ENCODE measurements at places on chromosomes 1 and 21.

- DNase-seq, result no peak
These were observed 68.4 kb upstream of the MRPS6 start for GRCh38 chr21:34004974-34005373.

DNA sequence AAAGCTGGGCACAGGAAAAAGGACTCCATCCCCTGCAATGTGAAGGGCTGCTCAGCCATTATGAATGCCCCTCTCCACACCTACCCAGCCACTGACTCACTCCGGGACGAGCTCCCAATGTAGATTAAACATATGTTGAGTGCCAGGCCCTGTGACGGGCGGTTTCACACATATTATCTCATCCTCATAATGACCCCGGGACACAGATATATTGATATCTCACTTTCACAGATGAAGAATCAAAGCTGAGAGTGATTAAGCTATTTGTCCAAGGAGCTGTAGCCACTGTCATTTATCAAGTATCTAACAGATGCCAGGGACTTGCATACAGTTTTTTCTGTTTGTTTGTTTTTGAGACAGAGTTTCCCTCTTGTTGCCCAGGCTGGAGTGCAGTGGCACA, 35.0 kb upstream of the SLC30A1 start:
- DNase-seq, result no peak

DNA sequence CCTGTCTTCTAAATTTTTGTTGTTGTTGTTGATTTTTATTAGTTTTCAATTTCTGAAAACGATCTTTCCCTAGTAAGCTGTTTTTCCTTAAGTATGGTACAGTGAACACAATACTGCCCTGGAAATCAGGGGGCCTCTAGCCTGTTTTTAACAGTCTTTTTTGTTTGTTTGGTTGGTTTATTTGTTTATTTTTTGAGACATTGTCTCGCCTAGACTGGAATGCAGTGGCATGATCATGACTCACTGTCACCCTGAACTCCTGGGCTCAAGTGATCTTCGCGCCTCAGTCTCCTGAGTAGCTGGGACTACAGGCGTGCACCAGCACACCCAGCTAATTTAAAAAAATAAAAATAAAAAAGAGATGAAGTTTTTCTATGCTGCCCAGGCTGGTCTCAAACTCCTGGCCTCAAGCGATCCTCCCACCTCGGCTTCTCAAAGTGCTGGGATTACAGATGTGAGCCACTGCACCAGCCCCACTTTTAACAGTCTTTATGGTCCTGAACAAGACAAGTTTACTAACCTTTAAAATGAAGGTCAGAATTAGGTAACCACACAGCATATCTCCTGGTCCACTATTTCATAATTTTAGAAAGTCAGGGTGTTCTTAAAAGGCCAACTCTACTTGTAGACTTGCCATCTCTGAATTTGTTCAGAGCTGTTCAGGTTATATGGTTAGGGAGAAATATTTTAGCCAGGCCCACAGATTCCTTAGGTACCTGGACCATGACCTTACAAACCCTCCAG, 35.4 kb downstream of the TBCE start:
- DNase-seq, result no peak

GRCh38 chr1:15345705-15346345, 63.9 kb upstream of the EFHD2 start:
- no peak for DNase-seq

GRCh38 chr1:25743164-25744139, 56.5 kb upstream of the SELENON start:
- peak; percentile 88 for DNase-seq

DNA sequence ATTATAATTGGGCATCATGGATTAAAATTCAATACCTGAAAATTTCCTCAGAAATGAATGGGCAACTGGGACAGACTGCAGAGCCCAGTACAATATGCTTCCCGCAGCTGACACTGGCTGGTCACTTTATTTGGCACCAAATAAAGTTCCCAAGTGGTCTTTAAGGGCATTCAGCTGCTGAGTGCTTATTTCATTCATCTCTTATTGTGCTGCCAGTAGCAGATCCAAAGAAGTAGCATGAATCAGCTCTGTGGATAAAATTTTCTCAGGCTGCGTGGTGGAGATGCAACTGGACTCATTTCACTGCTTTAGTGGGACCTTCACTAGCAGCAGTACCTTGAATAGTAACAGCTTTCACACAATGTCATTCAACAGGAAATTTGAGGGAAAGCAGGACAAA, 226.3 kb upstream of the ADGRL2 start:
- no peak for DNase-seq

DNA sequence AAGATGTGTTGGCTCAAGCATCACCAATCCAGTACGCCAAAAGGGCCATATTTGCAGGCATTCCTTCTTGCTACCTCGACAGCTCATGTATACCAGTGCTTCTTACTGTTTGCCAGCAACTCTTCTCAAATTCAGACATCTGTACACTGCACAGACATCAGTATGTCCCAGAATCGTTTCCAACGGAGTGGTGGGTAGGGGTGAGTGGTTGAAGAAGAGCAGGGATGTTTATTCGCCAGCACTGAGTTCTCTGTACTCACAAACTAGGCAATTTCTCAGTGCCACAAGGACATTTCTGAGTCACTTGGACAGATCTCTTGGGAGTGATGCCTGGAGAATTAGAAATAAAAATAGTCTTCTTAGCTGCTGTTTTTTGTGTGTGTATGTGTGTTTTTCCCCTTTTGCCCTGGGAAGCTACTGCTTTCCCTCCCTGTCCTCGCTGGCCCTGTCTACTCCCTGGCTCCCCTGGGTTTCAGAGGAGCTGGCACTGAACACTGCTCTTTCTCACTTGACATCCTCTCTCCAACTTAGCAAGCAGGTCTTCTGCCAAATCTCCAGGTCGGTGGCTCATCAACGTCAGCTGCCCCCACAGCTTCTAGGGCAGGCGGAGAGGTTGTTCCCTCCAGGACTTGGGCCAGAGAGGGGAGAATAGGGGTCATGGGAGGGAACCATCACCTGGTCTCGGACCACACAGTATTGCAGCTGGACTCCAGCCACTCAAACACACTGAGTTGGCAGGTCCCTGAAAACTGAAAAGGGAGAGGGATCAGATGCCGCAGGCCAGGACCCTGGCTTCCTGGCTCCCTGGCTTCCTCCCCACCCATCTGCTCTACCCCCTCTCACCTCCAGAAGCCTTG, 90.5 kb downstream of the NMNAT2 start:
- DNase-seq, result no peak

DNA sequence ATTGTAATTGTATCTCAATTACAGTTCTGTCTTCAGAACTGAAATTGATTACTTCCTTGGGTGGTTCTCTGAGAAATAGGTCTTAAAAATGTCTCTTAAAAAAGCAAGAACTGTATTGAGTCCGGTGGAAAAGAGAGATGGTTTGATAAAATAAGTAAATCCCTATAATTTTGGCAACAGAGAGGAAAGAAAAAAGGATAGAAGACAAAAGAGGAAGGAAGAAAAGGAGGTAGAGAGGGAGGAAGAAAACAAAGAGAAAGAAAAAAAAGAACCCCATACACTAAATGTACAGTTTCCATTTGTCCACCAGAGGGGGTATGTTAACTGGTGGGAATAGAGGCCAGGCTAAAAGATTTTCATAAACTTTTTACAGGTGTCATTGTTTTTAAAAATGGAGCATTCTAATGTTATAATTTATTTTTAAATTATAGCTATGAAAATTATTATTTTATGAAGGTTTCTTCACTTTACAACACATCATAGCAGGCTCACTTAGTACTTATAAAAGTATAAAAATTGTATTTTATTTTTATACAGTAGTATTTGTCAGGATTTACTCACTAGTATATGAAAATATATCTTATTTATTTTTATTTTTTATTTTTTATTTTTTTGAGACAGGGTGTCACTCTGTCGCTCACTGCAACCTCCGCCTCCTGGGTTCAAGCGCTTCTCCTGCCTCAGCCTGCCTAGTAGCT, 2.1 kb upstream of the UBE2T start:
- DNase-seq, result peak; percentile 73

GRCh38 chr1:244556263-244556662, 95.2 kb downstream of the CATSPERE start:
- DNase-seq, result no peak

All from NCI-H2081 (cell line).